NCI-H2029 treated with DMSO at 0.1 percent for 48 hours (cell line): ENCODE measurements at places on chromosomes 5 and 9.
A peak's percentile ranks its signal among the peaks of the same experiment; 100 is the strongest.

- no peak for DNase-seq
Observed at GRCh38 chr5:85278193-85278592, 893.5 kb upstream of the EDIL3 start.

DNA sequence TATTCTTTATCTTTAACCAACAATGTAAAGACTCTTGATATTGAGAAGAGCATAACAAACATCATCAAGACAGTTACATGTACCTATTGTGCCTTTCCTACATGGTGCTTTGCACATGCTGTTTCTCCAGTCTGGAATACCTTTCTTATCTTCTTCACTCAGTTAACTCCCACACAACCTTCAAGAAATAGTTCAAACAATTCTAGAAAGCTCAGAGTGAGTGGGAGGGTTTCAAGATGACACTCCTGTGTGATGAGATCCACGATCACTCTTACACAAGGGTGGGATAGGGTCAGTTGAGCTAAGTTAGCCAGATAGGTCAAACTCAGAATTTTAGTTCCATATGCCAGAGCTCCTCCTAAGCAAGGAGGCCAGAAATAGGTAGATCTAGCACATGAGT, 915.5 kb downstream of the NR2F1-AS1 start:
- DNase-seq, result no peak

- no peak for DNase-seq
Observed at GRCh38 chr5:83446253-83446947, 25.1 kb upstream of the VCAN start.

DNA sequence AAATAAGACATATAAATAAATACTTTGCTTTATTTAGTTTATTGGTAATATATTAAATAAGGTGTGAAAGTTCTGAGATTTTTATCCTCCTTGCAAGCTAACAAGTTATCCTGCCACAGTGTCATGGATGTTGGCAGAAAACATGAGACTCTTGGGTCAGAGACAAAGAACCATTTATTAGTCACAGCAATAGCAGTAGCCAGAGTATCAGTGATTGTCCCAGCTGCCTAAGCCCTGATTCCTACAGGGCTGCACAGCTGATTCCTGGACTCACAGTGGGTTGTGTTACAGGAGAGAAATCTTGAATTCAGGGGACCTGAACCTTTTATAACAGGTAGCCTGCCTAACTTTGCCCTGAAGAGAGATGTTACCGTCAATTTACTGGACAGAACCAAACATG, 304.5 kb upstream of the ZNF608 start:
- DNase-seq, result no peak

DNA sequence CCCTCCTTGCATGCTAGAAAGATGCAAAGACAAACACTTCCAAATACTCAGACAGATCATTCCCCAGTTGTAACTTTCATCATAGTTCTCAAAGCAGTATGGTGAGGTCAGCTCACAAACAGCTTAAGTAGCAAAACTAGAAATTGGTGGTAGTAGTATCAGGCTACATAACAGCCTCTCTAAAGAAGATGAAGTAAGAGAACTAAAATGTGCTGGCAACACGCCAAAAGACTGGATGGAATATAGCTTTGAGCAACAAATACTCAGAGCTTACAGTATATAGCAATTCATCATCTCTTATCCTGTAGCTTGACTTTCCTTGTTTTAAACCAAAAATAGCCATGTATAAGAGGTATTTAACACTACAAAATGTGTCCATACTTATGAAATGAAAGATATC, 7.5 kb downstream of the PFDN1 start:
- DNase-seq, result peak; percentile 54

DNA sequence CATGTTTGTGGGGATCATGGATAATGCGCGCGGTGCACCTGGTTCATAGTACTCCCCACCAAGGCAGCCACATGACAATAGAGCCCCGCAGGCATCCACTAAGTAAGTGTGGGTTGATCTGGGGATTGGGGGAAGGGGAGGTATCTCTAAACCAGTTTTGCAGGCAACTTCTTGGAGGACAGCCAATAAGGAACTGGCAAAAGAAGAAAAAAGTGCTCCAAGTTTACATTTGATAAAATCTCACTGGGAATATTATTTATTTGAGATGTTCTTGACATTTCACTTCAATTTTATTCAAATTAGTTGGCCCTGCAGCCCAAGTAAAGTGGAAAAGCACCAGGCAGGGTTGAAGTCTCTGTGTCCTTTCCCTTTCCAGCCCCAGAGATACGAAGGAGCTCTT, 8.5 kb downstream of the FBP1 start:
- DNase-seq, result no peak
